ENCODE measurements at places on chromosomes 1 and 21.

- no peaks in the 10 kb centered on the region for H3K4me1 ChIP-seq
- no peaks in the 10 kb centered on the region for H3K36me3 ChIP-seq
- DNase-seq = no peak
- H3K27ac ChIP-seq = no peak overlapping the region
- H3K27me3 ChIP-seq = no peaks in the 10 kb centered on the region
- no peak overlapping the region for H3K4me3 ChIP-seq
Measured at GRCh38 chr1:219067350-219067712, 106.3 kb upstream of the LYPLAL1 start.

DNA sequence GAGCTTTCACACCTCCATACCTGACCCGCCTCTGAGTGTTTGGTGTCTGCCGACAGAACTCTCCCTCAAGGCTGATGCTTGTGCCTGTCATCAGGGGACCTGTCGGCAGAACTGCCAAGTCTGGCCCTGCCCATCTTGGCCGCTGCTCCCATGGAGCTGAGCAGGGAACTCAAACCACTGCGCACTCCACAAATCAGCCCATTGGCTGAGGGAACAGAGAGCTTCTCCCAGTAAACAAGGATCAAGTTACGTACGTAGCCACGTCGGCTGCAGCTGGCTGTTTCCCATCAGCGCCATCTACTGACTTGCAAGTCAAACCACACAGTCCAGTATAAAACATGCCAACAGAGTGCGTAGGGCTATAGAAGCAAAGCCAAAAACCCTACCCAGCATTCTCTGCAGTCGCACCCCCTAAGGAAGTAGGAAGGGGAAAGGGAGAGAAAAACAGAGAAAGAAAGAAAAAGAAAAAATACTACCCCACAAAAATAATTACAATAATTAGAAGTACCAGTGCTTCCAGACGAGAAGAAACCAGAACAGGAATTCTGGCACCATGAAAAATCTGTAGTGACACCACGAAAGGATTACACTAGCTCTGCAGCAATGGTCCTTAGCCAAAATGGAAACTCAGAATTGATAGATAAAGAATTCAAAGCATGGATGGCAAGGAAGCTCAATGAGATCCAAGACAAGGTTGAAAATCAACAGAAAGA lies 13.1 kb downstream of the KRTAP13-1 start:
- no peak overlapping the region for H3K27ac ChIP-seq
- no peak overlapping the region for H3K4me3 ChIP-seq
- H3K27me3 ChIP-seq = peaks cover 5% of the 10 kb centered on the region
- peak; percentile 79 for DNase-seq
- no peaks in the 10 kb centered on the region for H3K4me1 ChIP-seq
- no peaks in the 10 kb centered on the region for H3K36me3 ChIP-seq

DNA sequence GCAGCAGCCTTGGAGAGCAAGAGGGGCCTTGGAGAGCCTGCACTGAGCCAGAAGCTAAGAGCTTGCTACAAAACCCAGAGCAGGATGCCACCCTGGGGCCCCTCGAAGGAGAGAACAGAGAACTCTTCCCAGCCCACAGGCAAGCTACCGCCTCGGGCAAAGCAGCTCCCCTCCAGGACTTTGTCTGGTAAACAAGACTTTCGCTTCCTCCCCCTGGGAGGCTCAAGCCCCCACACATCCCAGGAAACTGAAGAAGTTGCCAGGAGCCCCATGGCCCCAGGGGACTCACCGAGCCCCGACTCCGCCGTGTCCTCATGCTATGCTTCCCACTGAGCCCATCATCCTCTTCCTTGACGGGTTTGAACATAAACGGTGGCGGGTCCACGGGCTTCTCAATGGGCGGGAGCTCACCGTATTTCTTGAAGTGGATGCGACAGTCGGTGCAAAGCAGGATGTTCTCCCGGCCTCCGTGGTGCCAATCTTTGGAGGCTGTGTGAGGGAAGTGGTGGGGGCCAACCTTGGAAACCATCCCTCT lies 45.9 kb downstream of the SLC45A1 start:
- H3K36me3 ChIP-seq = peaks cover 4% of the 10 kb centered on the region
- peaks cover 9% of the 10 kb centered on the region for H3K4me1 ChIP-seq
- DNase-seq = no peak

DNA sequence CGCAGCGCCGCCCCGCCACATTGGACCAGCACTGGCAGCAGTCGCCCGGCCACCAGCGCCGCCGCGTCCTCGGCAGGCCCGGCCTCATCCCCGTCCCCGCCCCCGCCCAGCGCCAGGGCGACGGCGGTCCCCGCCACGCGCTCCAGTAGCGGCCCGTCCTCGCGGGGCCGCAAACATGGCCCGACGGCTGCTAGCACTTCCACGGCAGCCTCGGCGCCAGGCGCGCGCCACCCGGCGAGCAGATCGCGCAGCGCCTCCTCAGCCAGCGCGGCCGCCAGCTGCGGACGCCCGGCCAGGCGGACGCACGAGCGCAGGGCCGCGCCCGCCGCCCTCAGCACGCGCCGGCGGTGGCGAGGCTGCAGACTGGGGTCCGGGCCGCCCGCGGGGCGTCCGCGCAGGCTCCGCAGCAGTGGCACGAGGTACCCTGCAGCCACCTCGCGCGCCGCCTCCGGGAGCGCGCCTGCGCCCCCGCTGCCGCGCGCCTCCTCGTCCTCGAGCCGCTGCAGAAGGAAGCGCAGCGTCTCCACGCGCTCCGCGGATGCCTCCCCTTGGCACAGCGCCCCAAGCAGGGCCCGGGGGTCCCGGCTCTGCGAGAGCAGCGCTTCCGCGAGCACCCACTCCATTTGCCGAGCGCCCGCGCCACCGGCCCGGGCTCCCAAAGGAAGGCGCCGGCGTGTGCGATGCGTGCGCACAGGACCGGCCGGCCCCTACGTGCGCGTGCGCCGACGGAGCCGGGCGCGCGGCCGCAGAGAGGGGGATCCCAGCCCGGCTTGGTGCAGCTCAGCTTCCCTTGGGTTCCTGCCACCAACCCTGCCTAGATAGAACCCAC lies at the start of gene TARBP1:
Gene TARBP1 (minus strand): TSS at position 699 of the 829 bp plus-strand sequence. CDS start 76 bp downstream, at position 623.
- no peaks in the 10 kb centered on the region for H3K36me3 ChIP-seq
- peak within 1 kb of the TSS; percentile 80 for H3K4me3 ChIP-seq
- no peaks in the 10 kb centered on the region for H3K4me1 ChIP-seq
- peak within 1 kb of the TSS; percentile 92 for H3K27ac ChIP-seq
- DNase-seq = peak; percentile 62

- H3K27ac ChIP-seq = no peak overlapping the region
- H3K4me3 ChIP-seq = no peak overlapping the region
- DNase-seq = no peak
- no peaks in the 10 kb centered on the region for H3K36me3 ChIP-seq
- peaks cover 18% of the 10 kb centered on the region for H3K4me1 ChIP-seq
Measured at GRCh38 chr1:12469990-12470389, 148.0 kb downstream of the DHRS3 start.

DNA sequence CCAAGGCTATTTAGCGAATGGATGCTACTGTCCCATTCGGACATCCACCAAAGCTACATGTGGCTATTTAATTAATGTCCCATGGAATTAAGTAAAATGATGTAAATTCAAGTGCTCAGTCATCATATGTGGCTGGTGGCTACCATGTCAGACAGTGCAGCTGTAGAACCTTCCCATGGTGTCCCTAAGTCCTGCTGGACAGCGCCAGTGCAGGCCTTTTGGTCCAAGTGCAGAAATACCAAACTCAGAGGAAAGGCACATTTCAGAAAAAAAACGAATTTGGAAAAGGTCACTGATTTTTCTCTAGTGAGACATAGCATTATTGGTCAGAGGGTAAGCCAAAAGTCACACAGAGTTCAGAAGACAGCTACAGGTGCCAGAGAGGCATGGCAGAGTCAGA lies 17.6 kb downstream of the TMPRSS2 start:
- DNase-seq = no peak
- H3K36me3 ChIP-seq = peaks cover 26% of the 10 kb centered on the region
- peaks cover 20% of the 10 kb centered on the region for H3K4me1 ChIP-seq
- no peaks in the 10 kb centered on the region for H3K27me3 ChIP-seq
- peak overlapping the region; percentile 33 for H3K27ac ChIP-seq

GRCh38 chr1:232459826-232460225 lies 170.1 kb downstream of the SIPA1L2 start:
- no peaks in the 10 kb centered on the region for H3K27me3 ChIP-seq
- no peak for DNase-seq
- H3K4me3 ChIP-seq = no peak overlapping the region
- no peaks in the 10 kb centered on the region for H3K36me3 ChIP-seq
- peaks cover 10% of the 10 kb centered on the region for H3K4me1 ChIP-seq

- no peaks in the 10 kb centered on the region for H3K4me1 ChIP-seq
- no peaks in the 10 kb centered on the region for H3K27me3 ChIP-seq
- no peaks in the 10 kb centered on the region for H3K36me3 ChIP-seq
- no peak overlapping the region for H3K27ac ChIP-seq
- H3K4me3 ChIP-seq = no peak overlapping the region
Measured at GRCh38 chr21:41635874-41636273, 127.9 kb upstream of the TMPRSS2 start.

- H3K4me1 ChIP-seq = no peaks in the 10 kb centered on the region
- H3K27ac ChIP-seq = no peak overlapping the region
- no peak overlapping the region for H3K4me3 ChIP-seq
- H3K27me3 ChIP-seq = no peaks in the 10 kb centered on the region
- no peaks in the 10 kb centered on the region for H3K36me3 ChIP-seq
- DNase-seq = no peak
Measured at GRCh38 chr1:219323426-219323825, 149.7 kb downstream of the LYPLAL1 start.

DNA sequence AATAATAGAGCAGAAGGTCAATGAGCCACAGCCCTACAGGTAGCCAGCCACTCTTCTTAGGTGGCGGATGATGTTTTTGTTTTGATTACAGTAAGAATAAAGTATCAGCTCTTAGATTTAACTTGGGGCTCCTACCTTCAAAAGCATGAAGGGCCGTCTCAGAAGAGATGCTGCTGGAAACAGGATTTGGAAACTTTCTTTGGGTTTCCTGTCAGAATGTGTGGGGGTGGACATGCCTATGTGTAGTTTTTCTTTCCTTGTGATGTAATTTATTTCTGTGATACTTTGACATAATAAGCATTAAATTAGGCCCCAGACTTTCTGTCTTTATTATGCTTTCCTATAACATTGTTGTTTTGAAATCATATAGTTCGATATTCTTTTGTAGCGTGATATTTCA lies 1.5 kb downstream of the RAP1A start:
- no peaks in the 10 kb centered on the region for H3K27me3 ChIP-seq
- no peak overlapping the region for H3K27ac ChIP-seq
- no peak for DNase-seq
- H3K4me3 ChIP-seq = peak overlapping the region; percentile 76
- no peaks in the 10 kb centered on the region for H3K4me1 ChIP-seq
- H3K36me3 ChIP-seq = no peaks in the 10 kb centered on the region

DNA sequence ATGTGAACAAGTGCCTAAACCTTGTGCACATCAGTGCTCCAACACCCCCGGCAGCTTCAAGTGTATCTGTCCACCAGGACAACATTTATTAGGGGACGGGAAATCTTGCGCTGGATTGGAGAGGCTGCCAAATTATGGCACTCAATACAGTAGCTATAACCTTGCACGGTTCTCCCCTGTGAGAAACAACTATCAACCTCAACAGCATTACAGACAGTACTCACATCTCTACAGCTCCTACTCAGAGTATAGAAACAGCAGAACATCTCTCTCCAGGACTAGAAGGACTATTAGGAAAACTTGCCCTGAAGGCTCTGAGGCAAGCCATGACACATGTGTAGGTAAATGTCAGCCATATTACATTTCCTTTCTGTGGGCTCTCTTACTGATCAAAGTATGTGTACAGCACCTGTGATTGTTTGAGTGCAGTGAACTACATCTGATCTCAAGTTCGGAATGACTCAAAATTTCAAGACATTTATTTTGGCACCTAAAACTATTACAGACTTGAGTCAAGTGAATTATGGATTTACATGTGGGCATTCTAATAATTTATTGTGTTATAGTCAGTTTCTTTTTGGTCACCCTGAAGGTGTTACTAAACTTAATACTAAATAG lies 196.5 kb downstream of the TPR start:
- DNase-seq = no peak
- H3K27me3 ChIP-seq = no peaks in the 10 kb centered on the region
- H3K27ac ChIP-seq = no peak overlapping the region
- H3K36me3 ChIP-seq = no peaks in the 10 kb centered on the region
- H3K4me3 ChIP-seq = no peak overlapping the region

DNA sequence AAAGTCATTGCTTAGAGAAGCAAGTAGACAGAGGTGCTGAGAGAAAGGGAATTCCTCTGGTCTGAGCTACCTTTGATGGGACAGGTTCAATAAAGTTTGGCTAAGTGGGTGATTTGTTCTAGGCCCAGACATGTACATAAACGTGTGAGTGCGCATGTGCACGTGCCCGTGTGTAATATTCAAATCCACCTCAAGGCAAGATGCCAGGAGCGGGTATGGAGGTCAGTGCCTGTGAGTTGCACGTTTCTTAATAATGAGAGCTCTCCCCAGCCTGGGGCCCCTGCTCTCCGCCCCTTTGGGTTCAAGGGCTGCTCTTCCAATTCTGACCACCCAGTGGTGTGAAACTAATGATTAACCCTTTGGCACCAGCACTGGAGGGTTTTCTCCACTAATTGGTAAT lies 53.8 kb upstream of the LMO4 start:
- no peak overlapping the region for H3K4me3 ChIP-seq
- H3K27me3 ChIP-seq = no peaks in the 10 kb centered on the region
- H3K27ac ChIP-seq = no peak overlapping the region
- DNase-seq = no peak

DNA sequence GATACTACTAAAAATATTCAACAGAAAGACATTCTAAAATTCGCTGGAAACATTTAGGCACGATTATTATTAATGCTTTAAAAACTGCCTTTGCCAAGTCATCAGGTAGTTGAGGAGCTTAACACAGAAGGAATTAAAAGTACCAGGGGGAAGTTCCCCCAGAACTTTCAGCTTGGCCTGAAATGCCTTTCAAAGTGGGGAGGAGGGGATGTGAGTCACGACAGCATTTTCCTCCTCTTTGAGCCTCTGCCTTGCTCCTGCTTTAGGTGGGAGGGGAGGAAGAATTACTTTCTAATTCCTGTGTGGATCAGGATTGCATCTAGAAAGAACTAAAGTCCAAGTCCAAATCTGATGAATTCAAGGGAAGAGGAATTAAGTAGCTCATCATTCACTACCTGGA lies 183.7 kb downstream of the CLIC6 start:
- H3K4me1 ChIP-seq = no peaks in the 10 kb centered on the region
- no peak overlapping the region for H3K27ac ChIP-seq
- no peaks in the 10 kb centered on the region for H3K36me3 ChIP-seq

- no peaks in the 10 kb centered on the region for H3K4me1 ChIP-seq
- no peak overlapping the region for H3K4me3 ChIP-seq
- H3K27me3 ChIP-seq = no peaks in the 10 kb centered on the region
Measured at GRCh38 chr1:20723159-20723536, 5.3 kb upstream of the KIF17 start.

GRCh38 chr1:198915327-198916231 lies 276.7 kb downstream of the PTPRC start:
- no peak overlapping the region for H3K4me3 ChIP-seq
- no peak for DNase-seq
- no peak overlapping the region for H3K27ac ChIP-seq
- no peaks in the 10 kb centered on the region for H3K36me3 ChIP-seq
